ENCODE measurements at places on chromosomes 11 and 22.

GRCh38 chr22:42693055-42693762 lies 27.5 kb downstream of the A4GALT start:
- DNase-seq, result no peak

- DNase-seq, result no peak
Measured at GRCh38 chr22:45199723-45200122, 36.0 kb downstream of the NUP50 start.

DNA sequence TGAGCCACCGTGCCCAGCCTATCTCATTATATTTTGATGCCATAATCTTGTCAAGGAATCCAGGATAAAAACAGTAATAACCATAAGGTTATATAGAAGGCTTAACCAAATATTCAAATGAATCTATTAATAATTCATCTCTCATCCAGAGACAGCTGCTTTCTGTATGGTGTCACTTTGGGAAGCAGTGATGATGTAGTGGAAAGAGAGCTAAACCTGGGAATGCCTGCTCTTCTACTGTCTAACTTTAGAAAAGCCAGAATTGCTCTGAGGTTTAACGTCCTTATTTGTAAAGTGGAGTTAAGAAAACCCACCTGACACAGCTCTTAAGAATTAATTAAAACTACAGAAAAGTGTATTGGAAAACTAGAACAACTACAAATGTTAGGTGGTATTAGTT lies 29.3 kb upstream of the OR10D3 start:
- no peak for DNase-seq

DNA sequence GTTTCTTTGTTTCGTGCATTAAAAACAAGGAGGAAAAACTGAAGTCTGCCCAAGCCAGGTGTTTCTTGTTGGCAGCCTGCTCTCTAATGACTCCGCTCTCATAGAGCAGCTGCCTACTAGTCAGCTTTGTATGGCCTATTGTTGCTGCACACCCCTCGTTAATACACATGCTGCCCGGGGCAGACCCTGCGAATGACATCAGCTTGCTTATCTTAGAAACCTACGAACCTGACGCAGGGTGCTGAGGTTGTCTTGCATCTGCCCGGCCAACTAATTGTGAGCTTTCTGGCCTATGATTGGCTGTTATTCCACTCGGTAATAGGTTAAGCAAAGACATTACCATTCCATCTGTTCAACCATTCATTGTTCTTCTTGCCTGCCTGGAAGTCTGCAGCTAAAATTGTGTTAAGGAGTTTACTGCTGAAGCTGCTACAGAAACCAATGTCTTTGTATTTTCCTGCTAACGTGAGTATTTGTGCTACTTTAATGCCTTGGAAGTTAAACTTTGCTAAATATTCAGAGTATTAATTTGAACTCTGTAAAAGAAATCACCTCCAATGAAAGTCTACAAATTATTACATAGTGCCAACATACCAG lies 37.5 kb downstream of the ZC3H12C start:
- no peak for DNase-seq

DNA sequence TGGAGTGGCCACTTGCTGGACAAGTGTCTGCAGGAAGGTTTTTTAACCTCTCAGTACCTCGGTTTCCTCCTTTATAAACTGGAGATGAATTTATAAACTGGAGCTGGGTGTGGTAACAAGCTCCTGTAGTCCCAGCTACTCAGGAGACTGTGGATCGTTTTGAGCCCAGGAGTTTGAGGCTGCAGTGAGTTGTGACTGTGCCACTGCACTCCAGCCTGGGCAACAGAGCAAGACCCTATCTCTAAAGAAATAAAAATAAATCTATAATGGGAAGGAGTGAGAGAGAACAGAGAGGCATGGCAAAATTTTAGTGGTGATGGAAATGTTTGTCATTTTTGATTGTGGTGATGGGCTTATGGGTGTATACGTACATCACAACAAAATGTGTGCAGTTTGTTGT lies 1.4 kb upstream of the PDGFB start:
- DNase-seq, result no peak

- DNase-seq, result no peak
Measured at GRCh38 chr22:48112687-48113521, 1350.5 kb downstream of the TBC1D22A start.

- no peak for DNase-seq
Measured at GRCh38 chr11:67654225-67654624, 3.7 kb upstream of the ACY3 start.

GRCh38 chr22:22835771-22836291 lies 51.8 kb upstream of the IGLL5 start:
- DNase-seq, result no peak

- peak; percentile 64 for DNase-seq
Measured at GRCh38 chr22:40178417-40179409, 988 bp downstream of the TNRC6B start.

DNA sequence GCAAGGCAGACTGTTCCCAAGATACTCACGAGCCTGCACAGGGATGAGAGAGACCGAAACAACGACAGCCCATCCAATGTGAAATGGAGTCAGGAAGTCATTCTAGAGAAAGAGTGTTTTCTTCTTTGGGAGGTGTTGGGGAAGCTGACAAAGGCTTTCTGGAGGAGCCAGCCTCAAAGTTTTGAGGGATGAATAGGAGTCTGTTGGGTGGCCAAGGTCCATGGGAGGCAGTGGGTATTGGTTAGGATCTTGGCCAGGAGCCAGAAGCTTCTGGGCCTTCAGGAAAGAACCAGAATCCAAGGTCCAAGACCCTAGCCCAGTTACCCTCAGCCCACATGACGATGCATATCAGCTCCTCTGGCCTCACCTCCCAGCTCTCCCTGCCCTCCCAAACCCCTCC lies 59.9 kb upstream of the SHISAL1 start:
- no peak for DNase-seq

DNA sequence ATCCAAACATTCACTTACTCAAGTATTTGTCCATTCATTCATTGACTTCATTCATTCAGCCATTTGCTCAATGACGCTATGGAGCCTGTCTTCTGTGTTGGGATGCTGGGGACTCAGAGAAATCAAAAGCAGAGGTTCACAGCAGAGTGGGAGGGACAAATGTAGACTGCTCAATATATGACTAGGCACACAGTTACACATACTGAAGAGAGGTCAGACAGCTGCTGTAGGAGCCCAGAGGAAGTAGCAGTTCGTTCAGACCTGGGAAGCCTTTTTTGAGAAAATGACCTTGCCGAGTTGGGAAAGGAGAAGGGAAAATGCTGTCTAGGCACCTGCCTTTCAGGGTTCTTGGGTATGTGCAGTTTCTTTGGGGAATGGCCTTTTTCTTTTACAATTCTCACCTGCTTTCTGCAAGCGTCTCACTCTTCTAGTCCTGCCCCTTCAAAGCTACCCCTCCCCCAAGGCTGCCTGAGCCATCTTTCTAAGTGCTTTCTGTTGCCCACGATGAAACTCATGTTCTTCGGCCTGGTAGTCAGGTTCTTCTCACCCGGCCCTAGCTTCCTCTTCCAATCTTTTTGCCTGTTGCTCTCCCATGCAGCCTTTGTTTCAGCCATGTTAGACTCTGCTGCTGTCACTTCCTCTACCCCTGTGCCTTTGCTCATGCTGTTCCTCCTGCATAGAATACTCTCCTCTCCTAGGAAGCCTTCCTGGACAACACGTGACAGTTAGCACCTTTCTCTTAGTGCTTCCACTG lies 4.2 kb upstream of the UVRAG start:
- no peak for DNase-seq

DNA sequence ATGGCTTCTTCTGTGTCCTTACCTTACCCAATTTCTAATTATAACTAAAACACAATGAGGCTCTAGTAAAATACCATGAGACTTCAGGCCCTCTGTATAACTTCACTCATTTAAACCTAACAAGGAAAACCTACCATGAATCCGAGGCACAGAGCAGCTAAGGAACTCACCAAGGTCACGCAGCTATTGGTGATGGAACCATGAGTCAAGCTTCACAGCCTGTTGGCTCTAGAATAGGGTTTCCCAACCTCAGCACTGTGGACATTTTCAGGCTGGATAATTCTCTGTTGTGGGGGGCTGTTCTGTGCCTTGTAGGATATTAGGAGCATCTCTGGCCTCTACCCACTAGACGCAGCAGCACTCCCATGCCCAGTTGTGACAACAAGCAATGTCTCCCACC lies 75.7 kb downstream of the TIMP3 start:
- no peak for DNase-seq

GRCh38 chr11:121047926-121048325 lies 24.0 kb downstream of the TBCEL start:
- no peak for DNase-seq

GRCh38 chr22:17952273-17952801 lies 72.0 kb downstream of the MICAL3 start:
- DNase-seq, result peak; percentile 89

DNA sequence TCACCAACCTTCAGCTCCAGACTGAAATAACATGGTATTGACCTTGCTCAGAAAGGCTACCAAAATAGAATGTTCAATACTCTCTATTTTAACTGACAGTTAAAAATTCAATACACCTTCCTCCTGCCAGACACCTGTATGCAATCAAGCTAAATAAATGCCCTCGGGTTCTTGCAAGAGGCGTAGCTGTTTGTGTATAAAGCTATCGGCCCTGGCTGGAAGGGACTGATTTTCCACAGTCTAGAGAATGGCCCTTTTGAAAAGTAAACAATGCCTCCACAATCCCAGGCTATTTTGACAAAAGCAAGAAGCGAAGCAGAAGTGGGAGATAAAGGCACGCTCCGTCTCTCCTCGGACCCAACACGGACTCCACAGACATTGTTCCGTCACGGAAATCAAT lies 791.2 kb downstream of the BRD1 start:
- no peak for DNase-seq

DNA sequence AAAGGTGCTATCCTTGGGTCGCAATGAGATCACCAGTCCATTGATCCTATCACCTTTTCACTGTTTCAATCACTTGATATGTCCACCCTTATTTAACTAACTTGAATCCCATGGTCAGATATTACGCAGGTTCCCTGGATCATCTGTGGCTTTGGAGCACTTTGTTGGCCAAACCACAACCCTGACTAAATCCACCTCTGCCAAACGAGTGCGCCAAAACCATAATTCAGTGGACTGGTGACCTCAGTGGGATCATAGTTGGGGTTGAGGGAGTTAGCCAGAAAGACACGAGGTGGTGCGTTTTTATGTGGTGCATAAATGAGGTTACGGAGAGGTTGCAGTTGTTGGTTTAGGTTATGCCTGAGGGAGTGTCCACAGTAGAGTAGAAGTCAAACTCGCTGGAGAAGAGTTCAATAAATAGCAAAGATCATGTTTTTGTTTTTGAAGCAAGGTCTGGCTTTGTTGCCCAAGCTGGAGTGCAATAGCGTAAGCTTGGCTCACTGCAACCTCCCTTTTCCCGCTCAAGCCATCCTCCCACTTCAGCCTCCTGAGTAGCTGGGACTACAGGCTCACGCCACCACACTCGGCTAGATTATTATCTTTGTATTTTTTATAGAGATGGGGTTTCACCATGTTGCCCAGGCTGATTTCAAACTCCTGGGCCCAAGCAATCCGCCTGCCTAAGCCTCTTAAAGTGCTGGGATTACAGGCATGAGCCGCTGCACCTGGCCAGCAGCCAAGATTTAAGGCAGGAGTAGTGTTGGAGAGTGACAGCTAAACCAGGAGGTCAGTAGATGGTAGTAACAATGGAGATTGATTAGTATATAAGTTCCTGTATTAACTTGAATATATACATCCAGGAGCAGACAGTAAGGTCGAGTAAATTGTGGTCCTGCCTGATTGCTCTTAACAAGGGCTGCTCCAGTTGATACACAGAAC lies 4.5 kb downstream of the FOXR1 start:
- no peak for DNase-seq

- DNase-seq, result no peak
Measured at GRCh38 chr11:121688055-121688491, 235.3 kb upstream of the SORL1-AS1 start.

GRCh38 chr11:102703826-102704493 lies 1.6 kb downstream of the MMP27 start:
- DNase-seq, result no peak

GRCh38 chr11:101729406-101730078 lies 145.7 kb upstream of the TRPC6 start:
- DNase-seq, result no peak
